ENCODE measurements at places on chromosomes 3 and 15. TPM values are rescaled to one million over a fixed set of nuclear protein-coding genes. Genes with fewer than 3 reads are reported as not detected.
A peak's percentile ranks its signal among the peaks of the same experiment; 100 is the strongest.

- DNase-seq, result no peak
- H3K27me3 ChIP-seq, result no peaks in the 10 kb centered on the region
- H3K27ac ChIP-seq, result no peak overlapping the region
- H3K4me1 ChIP-seq, result no peaks in the 10 kb centered on the region
- H3K36me3 ChIP-seq, result no peaks in the 10 kb centered on the region
Observed at GRCh38 chr3:190064112-190064511, 56.6 kb downstream of the P3H2 start.

DNA sequence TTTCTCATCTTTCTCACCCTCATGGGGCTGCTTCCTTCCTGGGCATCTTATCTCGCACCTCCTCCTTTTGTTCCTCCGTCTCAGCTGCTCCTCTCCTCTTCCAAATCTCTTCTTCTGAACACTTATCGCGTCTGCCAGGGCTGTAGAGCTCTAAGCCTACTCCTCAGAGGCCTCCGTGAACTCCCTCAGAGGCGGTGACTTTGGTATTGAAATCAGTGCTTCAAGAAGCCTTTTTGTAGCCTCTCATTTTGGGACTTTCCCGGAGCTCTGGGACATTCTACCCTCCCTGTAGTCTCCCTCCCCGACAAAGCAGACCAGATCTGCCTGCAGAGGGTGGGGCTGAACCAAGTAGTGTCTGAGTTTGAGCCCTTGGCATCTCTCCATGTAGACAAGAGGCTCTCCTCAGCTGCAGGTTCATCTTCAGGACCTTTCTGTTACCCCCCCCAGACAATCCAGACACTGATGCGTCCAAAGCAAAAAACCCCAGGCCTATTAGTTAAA, 17.5 kb upstream of the CPNE9 start:
- H3K4me3 ChIP-seq, result no peak overlapping the region
- H3K27ac ChIP-seq, result no peak overlapping the region
- H3K27me3 ChIP-seq, result no peaks in the 10 kb centered on the region
- H3K4me1 ChIP-seq, result peaks cover 5% of the 10 kb centered on the region

- no peak overlapping the region for H3K27ac ChIP-seq
- DNase-seq, result no peak
- H3K4me3 ChIP-seq, result no peak overlapping the region
- no peaks in the 10 kb centered on the region for H3K36me3 ChIP-seq
- H3K4me1 ChIP-seq, result no peaks in the 10 kb centered on the region
Observed at GRCh38 chr3:38655708-38656300, 6.3 kb upstream of the SCN5A start.

- no peak for DNase-seq
- no peak overlapping the region for H3K27ac ChIP-seq
- no peaks in the 10 kb centered on the region for H3K27me3 ChIP-seq
- no peaks in the 10 kb centered on the region for H3K36me3 ChIP-seq
Observed at GRCh38 chr15:60647246-60647645, 168.3 kb upstream of the ICE2 start.

DNA sequence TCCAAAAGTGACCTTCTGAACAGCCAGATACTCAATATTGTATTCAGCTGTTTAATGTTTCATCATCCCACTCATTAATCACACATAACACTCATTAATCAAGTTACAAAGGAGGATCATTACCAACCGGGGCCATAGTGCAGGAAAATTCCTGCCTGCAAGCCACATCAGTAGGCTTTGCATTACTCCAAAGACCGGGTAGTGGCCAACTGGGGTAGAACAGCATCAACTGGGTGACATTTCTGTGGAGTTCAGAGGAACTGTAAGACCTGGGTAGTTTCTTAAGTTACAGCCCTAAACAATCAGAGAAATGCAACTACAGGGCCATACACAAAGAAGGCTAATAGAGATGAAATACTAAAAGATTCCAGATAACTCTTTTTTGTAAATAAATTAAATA, 253.1 kb downstream of the WDR72 start:
- no peaks in the 10 kb centered on the region for H3K4me1 ChIP-seq
- no peak overlapping the region for H3K27ac ChIP-seq
- no peak for DNase-seq
- H3K27me3 ChIP-seq, result no peaks in the 10 kb centered on the region

DNA sequence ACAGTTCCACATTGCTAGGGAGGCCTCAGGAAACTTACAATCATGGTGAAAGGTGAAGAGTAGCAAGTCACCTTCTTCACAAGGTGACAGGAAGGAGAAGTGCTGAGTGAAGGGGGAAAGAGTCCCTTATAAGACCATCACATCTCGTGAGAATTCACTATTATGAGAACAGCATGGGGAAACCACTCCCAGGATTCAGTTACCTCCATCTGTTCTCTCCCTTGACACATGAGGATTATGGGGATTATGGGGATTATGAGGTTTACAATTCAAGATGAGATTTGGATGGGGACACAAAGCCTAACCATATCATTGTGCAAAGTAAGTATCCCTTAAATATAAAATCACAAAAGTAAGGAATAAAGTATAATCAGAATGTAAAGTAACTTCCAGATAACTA, 375.9 kb upstream of the NAALADL2 start:
- no peaks in the 10 kb centered on the region for H3K27me3 ChIP-seq
- DNase-seq, result no peak
- H3K4me1 ChIP-seq, result no peaks in the 10 kb centered on the region
- H3K4me3 ChIP-seq, result no peak overlapping the region
- no peak overlapping the region for H3K27ac ChIP-seq

DNA sequence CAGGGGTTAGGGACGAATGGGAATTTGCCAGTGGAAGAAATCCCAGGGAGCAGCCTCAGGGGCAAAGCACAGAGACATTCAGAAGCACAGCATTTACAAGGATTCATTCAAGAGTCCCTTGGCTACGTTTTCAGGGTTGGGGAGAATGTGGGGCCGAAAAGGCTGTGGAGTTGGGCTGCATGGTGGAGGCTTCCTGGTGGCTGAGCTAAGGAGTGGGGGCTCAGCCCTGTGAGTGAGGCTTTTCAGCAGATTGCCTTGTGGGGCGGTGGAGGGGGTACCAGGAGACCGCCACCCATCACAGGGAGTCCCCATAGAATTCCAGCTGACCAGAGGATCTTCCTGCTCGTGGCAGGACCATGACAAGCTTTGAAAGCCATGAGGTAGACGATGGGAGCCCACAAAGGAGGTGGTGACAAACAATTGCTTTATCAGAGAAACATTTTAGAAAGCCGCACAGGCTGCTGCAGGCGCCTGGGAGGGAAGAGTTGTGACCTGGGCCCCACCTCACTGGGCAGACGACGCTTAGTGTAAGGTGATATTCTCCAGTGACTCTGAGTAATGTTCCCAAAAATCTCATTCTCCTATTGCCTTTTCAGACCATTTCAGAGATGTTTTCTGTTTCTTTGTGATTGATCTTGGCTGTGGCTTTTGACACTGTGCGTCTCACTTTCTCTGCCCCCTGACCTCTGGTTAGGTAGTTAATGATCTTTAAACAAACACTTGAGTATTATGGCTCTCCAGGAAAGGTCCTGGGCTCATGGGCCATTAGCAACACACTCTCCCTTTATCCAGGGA, 128.0 kb downstream of the DNAJB8 start:
- H3K36me3 ChIP-seq, result peaks cover 4% of the 10 kb centered on the region
- no peak overlapping the region for H3K27ac ChIP-seq
- no peak for DNase-seq
- no peaks in the 10 kb centered on the region for H3K4me1 ChIP-seq
- H3K4me3 ChIP-seq, result no peak overlapping the region

DNA sequence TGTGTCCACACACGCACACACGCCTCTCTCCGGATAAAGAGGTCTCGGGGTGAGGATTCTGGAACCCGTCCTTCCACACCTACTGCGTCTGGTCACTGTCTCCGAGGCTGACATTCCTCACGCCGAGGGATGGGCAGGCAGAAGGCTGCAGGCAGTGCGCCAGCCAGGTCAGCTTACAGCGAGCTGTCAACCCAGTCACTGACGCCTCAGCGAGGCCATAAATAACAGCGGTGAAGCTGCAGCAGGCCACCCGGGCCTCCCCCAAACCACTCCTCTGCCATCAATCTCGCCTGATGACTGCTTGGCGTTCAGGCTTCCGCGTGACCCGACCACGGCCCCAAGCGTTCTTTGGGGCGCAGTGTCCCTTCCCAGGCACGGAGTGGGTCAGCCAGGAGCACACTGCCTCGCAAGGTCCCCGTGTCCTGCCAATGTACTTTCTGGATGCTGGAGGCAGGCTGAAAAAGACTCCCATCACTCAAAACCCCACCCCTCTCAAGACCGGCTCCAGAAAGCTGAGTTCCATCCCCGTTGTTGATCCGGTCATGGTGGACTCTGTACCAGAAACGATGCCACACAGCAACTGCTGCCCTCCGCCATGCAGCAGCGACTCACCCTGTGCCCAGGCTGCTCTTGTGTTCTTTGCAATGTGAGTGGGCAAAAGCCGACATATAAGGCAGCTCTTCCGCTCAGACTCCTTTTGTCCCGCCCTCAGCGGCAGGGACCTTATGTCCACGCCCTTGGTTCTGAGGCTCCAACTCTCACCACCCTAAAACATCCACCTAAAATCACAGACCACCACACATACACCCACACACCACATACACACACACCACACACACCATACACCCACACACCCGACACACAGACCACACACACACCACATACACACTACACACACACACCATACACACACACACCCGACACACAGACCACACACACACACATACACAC, 27.1 kb downstream of the CPN2 start:
- peaks cover 3% of the 10 kb centered on the region for H3K4me1 ChIP-seq
- no peak overlapping the region for H3K27ac ChIP-seq
- 0 out of 2 replicates have a peak overlapping the region, but pooled peaks have one; percentile 46 for H3K4me3 ChIP-seq
- DNase-seq, result no peak

- no peak overlapping the region for H3K27ac ChIP-seq
- no peaks in the 10 kb centered on the region for H3K27me3 ChIP-seq
- no peaks in the 10 kb centered on the region for H3K4me1 ChIP-seq
- DNase-seq, result no peak
- no peak overlapping the region for H3K4me3 ChIP-seq
- peaks cover 15% of the 10 kb centered on the region for H3K36me3 ChIP-seq
Observed at GRCh38 chr3:52524258-52524751, 9.4 kb downstream of the NT5DC2 start.

- no peaks in the 10 kb centered on the region for H3K4me1 ChIP-seq
- DNase-seq, result no peak
- no peaks in the 10 kb centered on the region for H3K27me3 ChIP-seq
- no peaks in the 10 kb centered on the region for H3K36me3 ChIP-seq
- H3K4me3 ChIP-seq, result no peak overlapping the region
Observed at GRCh38 chr3:19334120-19334519, 185.8 kb downstream of the KCNH8 start.

DNA sequence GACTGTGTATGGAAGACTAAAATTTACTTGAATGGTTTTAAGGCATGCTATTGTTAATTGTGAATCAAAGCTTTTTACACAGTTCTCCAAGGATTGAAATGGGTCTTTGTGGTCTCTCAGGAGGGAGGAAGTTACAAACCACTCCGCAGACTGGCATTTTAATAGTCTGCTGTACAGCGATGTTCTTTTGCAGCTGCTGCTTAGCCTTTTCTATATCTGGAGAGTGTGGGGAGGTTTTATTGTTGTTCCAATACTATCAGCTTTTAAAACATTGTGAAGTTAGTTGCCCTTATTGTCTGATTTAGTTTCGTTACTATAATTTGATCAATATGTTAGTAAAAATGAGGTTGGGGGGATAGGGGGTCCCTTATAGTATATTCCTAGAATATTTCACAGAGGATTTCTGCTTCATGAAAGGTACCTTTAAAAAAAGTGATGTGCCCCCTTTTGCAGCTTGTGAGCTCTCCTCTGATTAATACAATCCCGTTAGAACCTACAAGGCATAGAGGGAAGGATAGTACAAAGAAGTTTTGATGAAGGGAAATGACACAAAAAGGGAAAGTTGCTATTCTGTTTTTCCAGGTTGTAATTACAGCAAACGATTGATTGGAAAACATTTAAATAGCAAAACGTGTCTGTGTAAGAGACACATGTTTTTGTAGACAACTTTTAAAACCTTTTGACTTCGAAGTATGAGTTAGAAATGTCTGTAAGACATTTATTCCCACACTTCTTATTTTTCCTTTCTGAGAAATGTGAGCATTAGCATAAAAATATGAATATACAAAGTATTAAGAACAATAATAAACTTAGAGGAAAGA, 158.3 kb upstream of the CGNL1 start:
- peaks cover 1% of the 10 kb centered on the region for H3K4me1 ChIP-seq
- no peaks in the 10 kb centered on the region for H3K36me3 ChIP-seq

DNA sequence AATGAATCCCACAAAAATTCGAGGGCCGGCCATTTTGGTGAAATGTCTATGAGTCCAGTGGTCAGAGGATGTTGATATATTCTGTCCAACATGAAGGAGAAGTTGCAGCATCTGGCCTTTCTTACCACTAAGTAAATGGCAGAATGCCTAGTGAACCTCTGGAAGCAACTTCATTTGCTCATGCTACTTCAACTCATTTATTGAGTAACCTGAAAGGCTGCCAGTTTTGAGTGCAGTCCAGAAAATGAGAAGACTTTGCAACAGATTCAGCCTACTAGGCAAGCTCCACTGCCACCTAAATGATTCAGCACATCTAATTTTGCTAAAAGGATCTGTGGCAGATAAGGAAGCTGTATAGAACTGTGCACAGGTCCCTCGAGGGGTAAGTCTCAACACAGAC, 265.0 kb downstream of the OPA1 start:
- no peak overlapping the region for H3K27ac ChIP-seq
- DNase-seq, result no peak
- H3K4me1 ChIP-seq, result no peaks in the 10 kb centered on the region
- H3K36me3 ChIP-seq, result no peaks in the 10 kb centered on the region
- no peak overlapping the region for H3K4me3 ChIP-seq
- H3K27me3 ChIP-seq, result peaks cover 2% of the 10 kb centered on the region

- H3K4me1 ChIP-seq, result no peaks in the 10 kb centered on the region
- H3K36me3 ChIP-seq, result no peaks in the 10 kb centered on the region
- no peak overlapping the region for H3K4me3 ChIP-seq
- H3K27me3 ChIP-seq, result no peaks in the 10 kb centered on the region
Observed at GRCh38 chr3:174536319-174536718, 322.8 kb upstream of the NAALADL2 start.

Gene CYP8B1
- total RNA-seq, result 0.08 TPM

Gene TRAT1
- total RNA-seq, result 0.56 TPM
